Sigmoid colon (tissue), 7 donors: ENCODE measurements at places on chromosomes 12 and 14.

DNA sequence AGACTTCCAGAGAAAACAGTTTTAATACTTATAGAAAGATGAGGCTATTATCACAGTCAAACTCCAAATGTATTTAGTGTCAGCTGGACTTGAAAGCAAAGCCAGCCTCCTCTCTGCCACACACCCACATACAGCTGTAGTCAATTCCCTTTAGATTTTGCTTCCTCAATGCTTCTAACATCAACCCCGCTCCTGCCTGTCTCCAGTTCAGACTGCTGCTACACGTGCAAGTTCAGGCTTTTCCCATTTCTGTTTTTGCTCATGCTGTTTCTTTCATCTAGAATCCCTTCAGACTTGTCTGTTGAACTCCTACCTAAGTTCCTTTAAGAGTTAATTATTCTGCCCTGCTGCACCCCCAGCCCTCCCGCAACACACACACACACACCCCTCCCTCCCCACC, 380.0 kb downstream of the KCNH5 start:
- no peaks in the 10 kb centered on the region for H3K27me3 ChIP-seq
- no peaks in the 10 kb centered on the region for H3K36me3 ChIP-seq
- DNase-seq = no peak
- no peak overlapping the region for H3K4me3 ChIP-seq
- H3K4me1 ChIP-seq = no peaks in the 10 kb centered on the region

GRCh38 chr12:91482231-91482630, 299.6 kb upstream of the DCN start:
- H3K27me3 ChIP-seq = no peaks in the 10 kb centered on the region
- H3K36me3 ChIP-seq = no peaks in the 10 kb centered on the region
- no peak overlapping the region for H3K4me3 ChIP-seq
- H3K27ac ChIP-seq = no peak overlapping the region
- DNase-seq = no peak

DNA sequence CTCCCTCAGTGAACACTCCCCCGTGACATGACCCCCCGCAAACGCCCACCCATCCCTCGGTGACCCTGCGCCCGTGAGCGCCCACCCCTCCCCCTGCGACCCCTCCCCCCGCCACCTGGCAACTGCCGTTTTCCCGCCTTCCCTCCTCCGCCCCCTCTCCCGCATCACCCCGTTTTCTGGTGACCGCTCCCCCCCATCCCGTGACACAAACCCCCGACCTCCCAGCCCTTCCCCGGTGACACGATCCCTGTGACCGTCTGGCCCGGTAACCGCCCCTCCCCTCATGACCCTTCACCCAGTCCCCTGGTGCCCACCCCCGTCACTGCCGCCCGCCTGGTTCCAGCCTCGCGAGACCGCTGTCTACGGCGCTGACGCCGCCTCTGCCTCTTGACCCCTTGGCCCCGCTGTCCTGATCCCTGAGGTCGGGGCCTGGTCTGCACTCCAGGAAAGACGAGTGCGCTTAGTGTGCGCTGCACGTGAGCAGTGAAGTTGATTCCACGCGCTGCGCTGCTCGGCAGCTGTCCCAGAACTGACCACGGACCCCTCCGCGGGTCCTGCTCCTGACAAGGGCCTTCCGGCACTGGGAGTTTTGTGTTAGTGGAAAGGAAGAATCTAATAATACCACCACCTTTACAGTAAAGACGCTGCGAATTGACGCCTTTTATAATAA, 59.4 kb downstream of the DDX51 start:
- peak overlapping the region; percentile 83 for H3K27ac ChIP-seq
- H3K4me1 ChIP-seq = peaks cover 21% of the 10 kb centered on the region
- peak; percentile 85 for DNase-seq
- no peaks in the 10 kb centered on the region for H3K36me3 ChIP-seq
- H3K4me3 ChIP-seq = peak overlapping the region; percentile 98
- H3K27me3 ChIP-seq = no peaks in the 10 kb centered on the region

- peaks cover 15% of the 10 kb centered on the region for H3K4me1 ChIP-seq
- no peak overlapping the region for H3K27ac ChIP-seq
- no peak overlapping the region for H3K4me3 ChIP-seq
- H3K36me3 ChIP-seq = no peaks in the 10 kb centered on the region
- DNase-seq = no peak
These were observed 240.0 kb downstream of the MDGA2 start for GRCh38 chr14:47435331-47435965.

DNA sequence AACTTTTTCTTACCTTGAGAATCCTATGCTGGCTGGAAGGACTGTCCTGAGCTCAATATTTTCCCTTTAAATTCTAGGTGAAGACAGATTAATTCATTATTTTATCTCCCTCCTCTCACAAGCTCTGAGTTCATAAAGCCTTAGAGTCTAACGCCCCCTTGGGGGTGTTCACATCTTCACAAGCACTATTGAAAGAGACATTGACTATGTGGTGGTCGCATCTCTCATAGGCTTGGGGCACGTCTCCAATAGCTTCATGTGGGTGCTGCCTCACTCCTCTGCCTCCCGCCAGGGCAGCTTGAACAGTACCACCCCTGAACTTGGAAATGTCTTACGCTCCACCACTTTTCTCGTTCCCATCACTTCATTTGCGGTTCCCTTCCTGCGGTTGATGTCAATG, 106.2 kb downstream of the UNC79 start:
- H3K4me1 ChIP-seq = no peaks in the 10 kb centered on the region
- H3K36me3 ChIP-seq = no peaks in the 10 kb centered on the region
- H3K4me3 ChIP-seq = no peak overlapping the region
